Amygdala (tissue), 56 donors: ENCODE measurements at places on chromosomes 1 and 21.

GRCh38 chr21:38297871-38298270 is 41.1 kb downstream of the KCNJ15 start:
- DNase-seq, result no peak

- DNase-seq, result no peak
These were observed 17.2 kb downstream of the GNG12 start for GRCh38 chr1:67816095-67816475.

DNA sequence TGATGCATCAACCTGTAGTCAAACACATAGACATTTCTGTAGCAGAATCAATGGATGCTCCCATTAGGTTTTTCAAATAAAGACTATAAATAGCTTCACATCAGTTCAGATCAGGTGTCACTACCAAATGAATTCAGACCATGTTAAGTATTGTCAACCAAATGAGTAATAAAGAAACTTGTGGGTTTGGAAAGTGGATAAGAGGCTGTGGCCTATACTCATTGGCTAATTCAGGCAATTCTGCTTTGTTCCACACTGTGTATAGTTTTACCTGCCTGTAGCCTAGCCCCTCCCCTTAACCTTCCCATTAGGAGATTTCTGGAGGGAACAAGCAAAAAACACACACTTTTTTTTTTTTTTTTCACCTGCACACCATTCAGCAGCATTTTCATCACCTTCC is 321.2 kb downstream of the HLX start:
- DNase-seq, result no peak

DNA sequence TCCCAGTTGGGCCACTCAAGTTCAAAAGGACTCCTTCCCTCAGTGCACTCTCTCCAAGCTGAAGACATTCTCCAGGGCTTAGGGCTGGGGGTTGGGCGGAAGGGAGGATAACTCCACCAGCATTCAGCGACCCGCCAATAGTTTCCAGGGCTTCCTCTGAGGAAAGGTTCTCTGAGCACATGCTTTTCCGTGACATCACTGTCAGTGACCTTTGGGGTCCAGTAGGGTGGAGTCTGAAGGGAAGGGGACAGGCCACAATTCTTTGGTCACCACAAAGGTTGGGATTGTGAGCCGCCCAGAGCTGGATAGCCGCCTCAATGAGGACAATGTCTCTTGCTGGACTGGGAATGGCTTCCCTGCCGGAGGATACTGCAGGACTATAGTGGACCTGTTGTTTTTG is 22.8 kb upstream of the RXRG start:
- no peak for DNase-seq

DNA sequence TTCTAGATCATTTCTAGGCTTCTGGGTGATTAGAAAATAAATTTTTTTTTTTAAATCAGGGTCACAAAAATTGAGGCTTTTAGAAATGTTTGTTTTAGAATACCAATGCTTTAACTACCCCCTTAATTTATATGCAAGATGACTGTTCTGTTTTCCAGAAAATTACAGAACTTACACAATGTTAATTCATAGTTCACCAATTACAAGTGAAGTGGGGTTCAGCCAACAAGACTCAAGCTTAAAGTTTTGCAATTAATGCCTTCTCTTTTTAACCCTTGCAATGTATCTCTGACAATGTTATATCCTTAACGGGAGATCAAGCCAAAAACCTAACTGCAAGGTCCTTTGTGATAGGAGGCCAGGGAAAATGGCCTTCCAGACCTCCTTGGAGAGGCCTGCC is 5.6 kb downstream of the PRELP start:
- no peak for DNase-seq

- peak; percentile 14 for DNase-seq
These were observed 73.6 kb downstream of the ROR1 start for GRCh38 chr1:63847308-63847910.

DNA sequence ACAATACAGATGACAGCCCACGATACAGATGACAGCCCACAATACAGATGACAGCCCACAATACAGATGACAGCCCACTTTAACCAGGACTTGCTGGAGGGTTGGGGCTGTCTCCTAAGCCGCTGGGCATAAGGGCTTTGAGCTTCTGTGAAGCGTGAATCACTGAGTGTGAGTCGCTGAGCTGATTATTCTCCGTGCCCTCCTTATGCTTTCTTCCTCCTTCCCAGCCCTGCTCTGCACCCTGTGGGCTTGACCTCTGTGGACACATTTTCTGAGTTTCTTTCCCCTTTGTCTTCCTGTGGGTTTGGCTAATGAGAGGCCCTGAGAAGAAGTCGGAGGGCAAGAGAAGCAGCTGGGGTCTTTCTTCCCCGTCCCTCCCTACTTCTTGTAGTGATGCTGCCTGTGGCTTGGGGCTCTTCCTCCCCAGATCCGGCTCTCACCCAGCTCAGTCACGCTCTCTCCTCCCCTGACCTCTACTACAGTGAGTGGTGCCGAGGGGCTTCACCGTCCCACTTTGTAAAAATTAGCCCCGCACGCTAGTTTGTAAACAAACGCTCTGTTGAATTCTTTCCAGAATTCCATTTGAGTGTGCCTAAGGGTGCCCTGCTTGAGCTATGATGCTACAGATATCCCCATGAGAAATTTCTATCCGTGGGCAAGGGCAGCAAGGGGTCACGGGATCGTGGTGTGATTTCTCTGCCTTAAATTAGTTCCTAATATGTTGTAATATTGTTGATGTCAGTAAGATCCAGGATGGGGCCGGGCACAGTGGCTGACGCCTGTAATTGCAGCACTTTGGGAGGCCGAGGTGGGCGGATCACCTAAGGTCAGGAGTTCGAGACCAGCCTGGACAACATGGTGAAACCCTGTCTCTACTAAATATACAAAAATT is 46.4 kb upstream of the SOD1 start:
- DNase-seq, result no peak

- DNase-seq, result no peak
These were observed 127.3 kb upstream of the PLD5 start for GRCh38 chr1:242651817-242652216.

DNA sequence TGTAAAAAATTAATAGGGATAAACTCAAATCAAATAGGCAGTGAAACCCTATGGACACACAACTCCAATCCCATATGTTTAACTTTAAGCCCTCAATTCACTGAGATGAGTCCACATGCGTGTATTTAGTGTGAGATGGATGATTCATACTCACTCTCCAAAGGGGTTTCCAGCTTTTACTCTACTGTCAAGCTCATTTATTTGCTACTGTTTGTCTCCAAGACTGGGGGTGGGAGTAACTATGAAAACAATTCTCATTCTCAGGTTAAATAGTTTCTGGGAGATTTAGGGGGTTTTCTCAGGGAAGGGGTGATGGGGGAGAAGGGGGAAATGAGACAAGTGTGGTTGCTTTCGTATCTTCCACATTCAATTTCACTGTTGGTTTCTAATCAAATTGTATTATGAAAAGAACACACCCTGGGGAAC is 2.7 kb downstream of the RAB29 start:
- no peak for DNase-seq

GRCh38 chr1:56508523-56508983 is 70.8 kb downstream of the PLPP3 start:
- no peak for DNase-seq

DNA sequence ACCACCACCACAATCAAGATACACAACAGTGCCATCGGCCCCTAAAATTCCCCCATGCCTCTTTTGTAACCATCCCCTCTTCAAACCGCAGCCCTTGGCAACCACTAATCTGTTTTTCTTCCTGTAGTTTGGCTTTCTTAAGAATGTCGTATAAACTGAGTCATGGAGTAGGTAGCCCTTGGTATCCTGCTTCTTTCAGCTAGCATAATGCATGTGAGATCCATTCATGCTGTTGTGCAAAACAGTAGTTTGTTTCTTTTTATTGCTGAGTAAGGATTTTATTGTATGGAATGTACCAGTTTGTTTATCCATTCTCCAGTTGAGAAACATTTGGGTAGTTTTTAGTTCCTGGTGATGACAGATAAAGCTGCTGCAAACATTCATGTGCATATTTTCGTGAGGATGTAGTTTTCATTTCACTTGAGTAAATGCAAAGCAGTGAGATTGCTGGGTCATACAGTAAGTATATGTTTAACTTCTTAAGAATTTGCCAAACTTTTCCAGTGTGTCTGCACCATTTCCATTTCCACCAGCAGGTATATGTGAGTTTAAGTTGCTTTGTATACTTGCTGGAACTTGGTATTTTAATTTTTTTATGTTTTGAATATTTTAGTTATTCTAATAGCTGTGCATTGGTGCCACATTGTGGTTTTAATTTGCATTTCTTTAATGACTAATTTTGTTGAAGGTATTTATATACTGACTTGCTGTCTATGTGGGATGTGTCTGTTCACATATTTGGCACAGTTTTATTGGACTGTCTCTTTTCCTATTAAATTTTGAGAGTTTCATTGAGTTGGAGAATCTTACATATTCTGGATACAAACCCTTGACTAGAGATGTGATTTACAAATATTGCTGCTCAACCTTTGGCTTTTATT is 148.4 kb upstream of the MAP1LC3C start:
- no peak for DNase-seq

- no peak for DNase-seq
These were observed 17.3 kb downstream of the LCE4A start for GRCh38 chr1:152725261-152725660.

GRCh38 chr1:6723621-6724428 is 22.2 kb upstream of the DNAJC11 start:
- no peak for DNase-seq

GRCh38 chr1:173507847-173508209 is 30.7 kb downstream of the PRDX6 start:
- DNase-seq, result no peak

- DNase-seq, result no peak
These were observed 20.5 kb upstream of the HIVEP3 start for GRCh38 chr1:41939194-41939593.

DNA sequence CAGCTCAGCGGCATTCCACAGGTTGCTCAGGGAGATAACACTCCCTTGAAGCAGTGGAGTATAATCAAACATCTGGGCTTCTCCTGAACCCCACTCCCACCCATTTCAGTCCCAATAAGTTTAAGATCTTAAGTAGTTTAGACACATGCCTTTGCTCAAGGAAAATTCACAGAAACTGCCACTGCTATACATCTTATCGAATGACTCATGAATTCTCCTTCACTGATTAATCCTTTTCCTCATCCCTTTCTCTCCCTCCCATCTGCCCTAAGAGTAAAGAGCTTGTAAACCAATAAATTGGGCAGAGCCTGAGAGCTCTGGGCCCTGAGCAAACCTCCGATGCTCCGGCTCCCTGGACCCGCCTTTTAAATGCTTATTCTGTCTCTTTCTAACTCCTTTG is 10.2 kb downstream of the VN1R5 start:
- DNase-seq, result no peak

- no peak for DNase-seq
These were observed 18.0 kb downstream of the RHOU start for GRCh38 chr1:228753287-228753686.
